Uterus (tissue), 4 donors: ENCODE measurements at places on chromosomes 5 and 9. TPM values are rescaled to one million over a fixed set of nuclear protein-coding genes. Genes with fewer than 3 reads are reported as not detected.

The FOXD4L6 gene
- 0.51 TPM for total RNA-seq

The SLC26A2 gene
- 42.9 TPM for total RNA-seq

The PLPP7 gene
- total RNA-seq: 7.4 TPM

The ANKRD31 gene
- not detected for total RNA-seq

The UBTD2 gene
- total RNA-seq: 32.0 TPM

The FAM221B gene
- not detected for total RNA-seq

The SLC22A4 gene
- total RNA-seq: 1.7 TPM

The RNF183 gene
- 0.35 TPM for total RNA-seq

The ARSB gene
- total RNA-seq: 22.7 TPM

The CDC25C gene
- total RNA-seq: not detected

The ANKRD18A gene
- total RNA-seq: not detected

The COL15A1 gene
- total RNA-seq: 38.7 TPM

The ANKRD20A1 gene
- 2.4 TPM for total RNA-seq

The IGFBPL1 gene
- not detected for total RNA-seq

The P4HA2 gene
- 94.0 TPM for total RNA-seq

The DND1 gene
- total RNA-seq: 0.28 TPM

GRCh38 chr9:26789959-26790358 is 102.6 kb downstream of the CAAP1 start:
- H3K4me1 ChIP-seq: no peaks in the 10 kb centered on the region
- H3K36me3 ChIP-seq: no peaks in the 10 kb centered on the region
- no peak overlapping the region for H3K4me3 ChIP-seq
- DNase-seq: no peak
- no peaks in the 10 kb centered on the region for H3K27me3 ChIP-seq

DNA sequence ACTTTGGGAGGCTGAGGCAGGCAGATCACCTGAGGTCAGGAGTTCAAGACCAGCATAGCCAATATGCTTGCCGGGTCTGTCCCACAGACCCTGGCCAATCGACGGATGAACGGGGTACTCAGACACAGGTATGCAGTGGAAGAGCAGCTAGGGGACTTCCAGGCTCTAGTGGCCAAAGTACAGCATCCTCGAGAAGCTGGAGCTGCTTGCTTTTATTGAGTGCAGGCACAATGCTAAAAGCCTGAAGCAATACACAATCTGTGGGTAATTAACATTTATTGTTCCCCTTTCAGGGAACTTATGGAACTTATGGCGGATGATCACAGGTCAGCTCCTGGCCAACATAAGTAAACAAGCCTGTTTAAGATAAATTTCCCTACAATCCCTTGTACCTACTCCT is 32.8 kb upstream of the SEMA4D start:
- no peaks in the 10 kb centered on the region for H3K4me1 ChIP-seq
- DNase-seq: no peak
- no peak overlapping the region for H3K4me3 ChIP-seq
- no peaks in the 10 kb centered on the region for H3K27me3 ChIP-seq

DNA sequence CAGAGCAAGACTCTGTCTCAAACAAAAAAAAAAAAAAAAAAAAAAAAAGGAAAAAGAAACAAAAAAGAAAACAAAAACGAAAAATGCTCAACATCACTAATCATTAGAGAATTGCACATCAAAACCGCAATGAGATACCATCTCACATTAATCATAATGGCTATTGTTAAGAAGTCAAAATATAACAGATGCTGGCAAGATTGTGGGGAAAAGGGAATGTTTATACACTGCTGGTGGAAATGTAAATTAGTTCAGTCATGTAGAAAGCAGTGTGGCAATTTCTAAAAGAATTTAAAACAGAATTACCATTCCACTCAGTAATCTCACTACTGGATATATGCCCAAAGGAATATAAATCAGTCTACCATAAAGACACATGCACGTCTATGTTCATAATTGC is 50.4 kb upstream of the PRR16 start:
- DNase-seq: no peak
- H3K36me3 ChIP-seq: no peaks in the 10 kb centered on the region
- no peak overlapping the region for H3K27ac ChIP-seq
- H3K4me3 ChIP-seq: no peak overlapping the region
- H3K27me3 ChIP-seq: no peaks in the 10 kb centered on the region
- H3K4me1 ChIP-seq: no peaks in the 10 kb centered on the region

- no peak overlapping the region for H3K4me3 ChIP-seq
These were observed 9.3 kb downstream of the ZNF622 start for GRCh38 chr5:16456103-16456832.

DNA sequence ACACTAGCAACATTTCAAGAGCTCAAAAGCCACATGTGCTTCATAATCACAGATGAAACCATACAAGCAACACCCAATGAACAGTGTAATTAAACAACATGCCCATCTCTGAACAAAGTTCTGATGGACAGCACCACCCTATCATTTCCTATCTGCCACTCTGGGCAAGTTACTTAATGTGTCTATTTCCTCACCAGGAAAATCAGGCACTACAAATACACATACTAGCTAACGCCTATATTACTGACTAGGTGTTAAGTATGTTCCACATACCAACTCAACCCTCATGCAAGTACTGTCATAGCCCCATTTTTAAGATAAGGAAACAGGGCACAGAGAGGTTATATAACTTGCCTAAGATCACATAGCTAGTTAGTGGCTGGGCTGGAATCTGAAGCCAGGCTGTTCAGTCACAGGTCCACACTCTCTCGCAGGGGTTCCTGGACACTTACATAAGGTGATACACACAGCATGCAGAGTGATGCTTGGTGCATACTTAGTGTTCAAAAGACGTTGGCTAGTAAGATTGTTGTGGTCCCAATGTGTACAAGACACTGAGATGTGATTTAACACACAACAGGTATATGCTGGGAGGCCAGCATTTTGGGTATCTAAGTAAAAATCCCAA is 24.2 kb downstream of the CORO2A start:
- no peaks in the 10 kb centered on the region for H3K36me3 ChIP-seq
- H3K4me1 ChIP-seq: no peaks in the 10 kb centered on the region
- H3K4me3 ChIP-seq: no peak overlapping the region
- H3K27me3 ChIP-seq: no peaks in the 10 kb centered on the region

DNA sequence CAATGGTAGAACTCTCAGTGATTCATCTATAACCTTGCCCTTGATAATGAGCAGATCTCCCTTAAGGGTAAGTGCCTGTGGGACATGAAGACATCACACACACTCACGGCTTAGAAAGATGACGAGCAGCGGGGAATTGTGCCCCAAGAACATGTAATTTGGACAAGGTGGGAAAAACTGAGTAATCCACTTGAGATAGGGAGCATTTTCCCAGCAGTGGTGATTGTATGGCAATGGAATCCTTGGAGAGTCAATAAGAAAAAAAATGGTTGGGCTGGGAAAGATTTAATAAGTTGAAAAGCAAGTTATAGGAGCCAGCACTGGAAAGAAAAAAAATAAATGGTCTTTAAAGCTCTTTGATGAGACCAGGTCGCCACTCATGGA is 193.1 kb downstream of the GLIS3 start:
- DNase-seq: no peak
- H3K27ac ChIP-seq: no peak overlapping the region
- H3K4me3 ChIP-seq: no peak overlapping the region
- no peaks in the 10 kb centered on the region for H3K36me3 ChIP-seq
- no peaks in the 10 kb centered on the region for H3K4me1 ChIP-seq

DNA sequence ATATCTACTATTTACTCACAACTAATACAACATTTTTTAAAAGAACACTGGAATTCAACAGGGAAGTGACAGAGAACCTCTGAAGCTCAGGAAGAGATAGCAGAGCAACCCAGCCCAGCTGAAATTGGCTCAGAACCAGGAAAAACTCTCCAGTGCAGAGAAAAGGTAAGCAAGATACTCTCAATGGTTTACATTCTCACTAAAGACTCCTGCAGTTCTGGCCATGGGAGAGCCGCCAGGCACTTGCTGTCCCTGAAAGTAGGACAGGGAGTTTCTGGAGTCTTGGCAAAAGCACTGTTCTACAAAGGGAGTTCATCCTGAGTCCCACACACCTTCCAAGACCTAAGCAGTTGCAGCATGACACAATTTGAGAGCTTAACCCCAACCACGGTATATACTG is 330.8 kb downstream of the TRIM36 start:
- no peaks in the 10 kb centered on the region for H3K27me3 ChIP-seq
- no peaks in the 10 kb centered on the region for H3K36me3 ChIP-seq
- no peak for DNase-seq
- H3K4me1 ChIP-seq: no peaks in the 10 kb centered on the region

DNA sequence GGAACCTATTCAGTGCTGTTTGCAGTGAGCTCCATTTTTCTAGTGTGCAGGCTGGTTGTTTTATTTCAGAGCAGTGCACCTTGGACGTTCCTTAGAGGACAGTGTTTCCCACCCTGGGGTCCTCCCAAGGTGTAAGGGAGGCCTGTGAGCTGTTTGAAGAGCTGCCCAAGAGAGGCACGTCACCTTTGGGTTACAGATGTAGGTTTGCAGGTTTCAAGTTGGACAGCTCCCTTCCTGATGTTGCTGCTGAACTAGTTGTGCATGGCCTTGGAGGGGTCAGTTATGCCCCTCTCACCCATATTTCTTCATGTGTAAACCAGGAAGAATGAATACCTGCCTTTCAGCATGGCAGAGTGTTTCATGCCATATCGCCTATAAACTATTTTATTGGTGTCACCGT is 34.7 kb upstream of the POMT1 start:
- no peak for DNase-seq
- H3K36me3 ChIP-seq: no peaks in the 10 kb centered on the region
- no peaks in the 10 kb centered on the region for H3K4me1 ChIP-seq
- no peaks in the 10 kb centered on the region for H3K27me3 ChIP-seq

DNA sequence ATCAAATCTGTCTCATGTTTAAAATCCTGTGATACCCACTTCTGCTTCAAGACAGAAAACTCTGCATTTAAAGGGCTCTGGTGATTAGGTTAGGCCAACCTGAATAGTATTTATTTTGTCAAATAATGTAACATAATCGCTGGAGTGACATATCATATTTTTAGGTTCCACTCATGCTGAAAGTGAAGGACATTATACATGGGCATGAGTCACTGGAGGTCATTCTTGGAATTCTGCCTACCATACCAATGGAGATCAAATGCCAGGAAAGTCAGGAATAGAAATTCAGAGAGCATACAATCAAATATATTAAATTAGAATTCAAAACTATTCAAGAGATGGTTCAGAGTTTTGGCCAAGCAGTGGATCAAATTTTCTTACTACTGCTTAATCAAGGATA is 97.1 kb upstream of the PRSS3 start:
- no peak for DNase-seq
- no peaks in the 10 kb centered on the region for H3K4me1 ChIP-seq
- H3K27ac ChIP-seq: no peak overlapping the region
- no peak overlapping the region for H3K4me3 ChIP-seq

- H3K36me3 ChIP-seq: no peaks in the 10 kb centered on the region
- no peak for DNase-seq
These were observed 16.8 kb downstream of the ANXA1 start for GRCh38 chr9:73168298-73168934.

DNA sequence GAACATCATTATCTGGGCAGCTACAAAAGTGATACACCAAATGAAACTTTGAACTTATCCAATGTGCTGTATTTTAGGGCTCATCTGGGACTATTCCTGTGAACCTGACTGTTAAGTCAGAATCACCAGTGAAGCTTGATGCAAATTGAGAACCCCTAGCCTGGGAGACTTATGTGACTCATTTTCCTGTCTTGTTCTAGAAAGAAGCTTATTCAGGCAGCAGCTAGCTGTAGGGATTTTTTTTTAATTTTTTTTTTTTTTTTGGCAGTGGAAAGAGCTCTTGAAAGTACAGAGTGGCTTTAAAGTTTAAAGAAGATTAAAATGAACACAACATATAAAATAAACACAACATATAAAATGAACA is 81.1 kb upstream of the TNFAIP8 start:
- no peaks in the 10 kb centered on the region for H3K4me1 ChIP-seq
- no peak overlapping the region for H3K27ac ChIP-seq
- DNase-seq: no peak
- H3K27me3 ChIP-seq: no peaks in the 10 kb centered on the region
- H3K36me3 ChIP-seq: no peaks in the 10 kb centered on the region

DNA sequence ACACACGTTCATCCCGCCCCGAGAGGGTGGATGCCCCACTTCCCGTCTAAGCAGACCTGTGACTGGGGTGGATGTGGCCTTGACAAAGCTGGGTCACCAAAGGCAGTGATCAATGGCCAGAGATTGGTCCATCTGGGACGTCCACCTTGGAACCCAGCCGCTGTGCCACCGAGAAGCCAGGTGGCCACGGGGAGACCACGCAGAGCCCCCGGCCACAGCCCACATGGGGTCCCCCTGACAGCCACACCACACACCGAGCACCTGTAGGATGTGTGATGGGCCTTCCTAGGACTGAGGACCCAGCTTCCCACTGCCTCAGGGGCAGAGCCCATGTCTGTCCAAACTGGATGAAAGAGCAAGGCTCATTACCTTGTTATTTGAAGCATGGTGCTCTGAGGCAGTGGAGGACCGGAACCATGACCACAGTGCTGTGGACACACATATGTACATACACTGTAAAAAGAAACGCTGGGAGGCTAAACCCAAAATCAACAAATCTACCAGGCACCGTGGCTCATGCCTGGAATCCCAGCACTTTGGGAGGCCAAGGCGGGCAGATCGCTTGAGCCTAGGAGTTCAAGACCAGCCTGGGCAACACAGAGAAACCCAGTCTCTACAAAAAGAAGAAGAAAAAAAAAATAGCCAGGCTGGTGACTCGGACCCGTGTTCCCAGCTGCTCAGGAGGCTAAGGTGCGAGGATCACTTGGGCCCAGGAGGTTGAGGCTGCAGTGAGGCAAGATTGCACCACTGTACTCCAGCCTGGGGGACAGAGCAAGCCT is 50.1 kb downstream of the MRPL36 start:
- H3K36me3 ChIP-seq: no peaks in the 10 kb centered on the region
- no peak overlapping the region for H3K27ac ChIP-seq
- no peak overlapping the region for H3K4me3 ChIP-seq
- no peaks in the 10 kb centered on the region for H3K27me3 ChIP-seq
- peak; percentile 1 for DNase-seq

- no peaks in the 10 kb centered on the region for H3K36me3 ChIP-seq
- H3K27ac ChIP-seq: no peak overlapping the region
- H3K27me3 ChIP-seq: no peaks in the 10 kb centered on the region
- H3K4me1 ChIP-seq: no peaks in the 10 kb centered on the region
- no peak overlapping the region for H3K4me3 ChIP-seq
These were observed 209.4 kb downstream of the GLIS3 start for GRCh38 chr9:4090491-4090890.

DNA sequence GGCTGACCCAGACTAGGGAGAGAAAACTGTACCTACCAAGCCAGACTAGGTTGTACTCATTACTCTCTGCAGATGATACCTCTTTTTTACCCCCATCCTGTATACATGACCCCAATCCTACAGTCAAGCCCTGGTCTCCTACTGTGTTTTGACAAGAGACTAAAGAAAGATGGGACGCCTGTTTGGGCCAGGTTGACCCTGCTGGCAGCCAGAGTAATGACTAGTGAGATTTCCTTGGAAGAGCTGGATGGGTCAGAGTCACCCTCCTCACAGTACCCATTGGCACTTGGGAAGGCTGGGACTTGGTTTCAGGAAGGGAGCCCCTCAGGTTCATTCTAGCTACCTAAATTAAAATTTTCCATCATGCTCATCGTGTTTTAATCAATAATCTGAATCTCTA is 89.7 kb upstream of the NR4A3 start:
- H3K4me3 ChIP-seq: no peak overlapping the region
- H3K36me3 ChIP-seq: no peaks in the 10 kb centered on the region
- no peak for DNase-seq
- no peaks in the 10 kb centered on the region for H3K27me3 ChIP-seq
- no peaks in the 10 kb centered on the region for H3K4me1 ChIP-seq

GRCh38 chr5:124544366-124545055 is 201.9 kb downstream of the ZNF608 start:
- no peak overlapping the region for H3K27ac ChIP-seq
- no peaks in the 10 kb centered on the region for H3K4me1 ChIP-seq
- no peak overlapping the region for H3K4me3 ChIP-seq
- no peaks in the 10 kb centered on the region for H3K36me3 ChIP-seq
